ENCODE measurements at places on chromosomes 3 and 15. TPM values are rescaled to one million over a fixed set of nuclear protein-coding genes. Genes with fewer than 3 reads are reported as not detected.

GRCh38 chr3:58411036-58411435, 22.6 kb downstream of the PDHB start:
- no peak for DNase-seq
- H3K27ac ChIP-seq, result no peak overlapping the region
- H3K4me1 ChIP-seq, result peaks cover 7% of the 10 kb centered on the region

SLC27A2 gene
- total RNA-seq, result 3.8 TPM

XYLB gene
- total RNA-seq, result 3.4 TPM

UMPS gene
- 20.6 TPM for total RNA-seq

DNA sequence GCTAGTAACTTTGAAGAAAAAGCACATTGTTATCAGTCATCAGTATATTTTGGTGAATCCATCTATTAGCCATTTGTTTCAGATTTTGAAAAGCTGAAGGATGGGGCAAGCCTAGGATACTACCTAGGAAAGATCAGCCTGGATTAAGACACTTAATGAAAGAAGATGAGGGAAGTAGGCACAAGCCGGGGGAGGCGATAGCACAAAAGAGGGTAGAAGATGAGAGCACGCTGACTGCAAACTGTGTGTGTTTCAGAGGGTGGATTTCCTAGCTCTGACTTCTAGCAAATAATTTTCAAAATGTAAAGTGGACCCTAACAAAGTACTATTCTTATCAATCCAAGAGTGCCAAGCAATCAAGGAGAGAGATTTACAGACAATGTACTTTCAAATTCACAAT, 22.2 kb upstream of the SOX2 start:
- no peaks in the 10 kb centered on the region for H3K4me1 ChIP-seq
- no peak overlapping the region for H3K4me3 ChIP-seq
- H3K36me3 ChIP-seq, result no peaks in the 10 kb centered on the region

All from suprapubic skin (tissue), 4 donors.